ENCODE measurements at places on chromosomes 7 and 10. TPM values are rescaled to one million over a fixed set of nuclear protein-coding genes. Genes with fewer than 3 reads are reported as not detected.
A peak's percentile ranks its signal among the peaks of the same experiment; 100 is the strongest.

The SPDYE16 gene
- 1.4 TPM for total RNA-seq

The EPDR1 gene
- 98.8 TPM for total RNA-seq

The CD36 gene
- total RNA-seq, result 68.6 TPM

The PI4K2A gene
- total RNA-seq, result 18.0 TPM

- no peak for DNase-seq
Observed at GRCh38 chr7:69162326-69162725, 435.9 kb upstream of the AUTS2 start.

The SCD gene
- 12.8 TPM for total RNA-seq

The CH25H gene
- 2.7 TPM for total RNA-seq

The MPP7 gene
- total RNA-seq, result 48.5 TPM

DNA sequence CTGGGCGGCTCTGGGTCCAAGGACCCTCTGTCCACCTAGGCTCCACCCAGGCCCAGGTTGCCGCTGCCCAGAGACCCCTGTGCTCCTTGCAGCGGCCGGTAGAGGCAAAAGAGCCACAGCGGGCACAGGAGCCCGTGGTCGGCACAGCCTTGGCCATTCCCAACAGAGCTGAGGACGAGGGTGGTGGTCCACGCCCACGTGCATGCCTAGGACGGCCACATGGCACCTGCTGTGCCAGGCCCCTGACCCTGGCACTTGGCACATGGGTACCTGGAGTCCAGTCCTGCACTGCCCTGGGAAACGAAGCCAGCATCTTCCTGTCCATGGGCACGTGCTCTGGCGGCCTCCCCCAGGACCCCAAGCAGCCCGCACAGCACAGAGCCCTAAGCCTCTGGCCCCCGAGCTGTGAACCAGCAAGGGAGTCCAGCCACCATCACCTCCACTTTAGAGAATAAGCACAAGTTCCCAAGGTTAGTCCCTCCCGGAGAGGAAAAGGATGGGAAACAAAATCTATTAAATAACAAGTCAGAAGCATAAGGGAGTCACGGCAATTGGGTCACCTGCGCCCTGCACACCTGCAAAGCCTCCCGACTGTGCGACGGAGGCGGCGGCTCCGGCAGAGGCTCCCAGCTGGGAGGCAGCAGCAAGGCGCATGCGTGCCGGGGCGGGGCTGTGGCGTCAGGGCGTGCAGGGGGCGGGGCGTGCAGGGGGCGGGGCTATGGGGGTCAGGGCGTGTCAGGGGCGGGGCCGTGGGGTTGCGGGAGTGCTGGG lies 59.1 kb downstream of the STK32C start:
- no peak for DNase-seq

DNA sequence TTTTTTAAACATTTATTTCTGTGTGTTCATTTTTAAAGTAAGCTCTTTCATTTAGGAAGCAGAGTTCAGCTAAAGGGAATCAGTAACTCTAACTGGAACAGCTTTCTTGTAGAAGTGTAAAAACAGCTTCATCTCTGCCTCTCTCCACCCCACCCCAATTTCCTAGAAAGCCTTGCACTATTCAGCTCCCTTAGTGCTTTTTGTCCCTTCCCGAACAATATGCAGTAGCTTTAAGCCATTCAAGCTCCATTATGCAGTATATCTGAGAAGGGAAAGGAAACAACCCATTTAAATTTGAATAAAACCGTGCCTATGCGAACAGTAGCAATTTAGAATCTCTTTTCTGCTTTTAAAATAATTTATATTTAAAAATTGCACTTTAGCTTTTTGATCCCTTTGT lies 134.5 kb downstream of the TRIL start:
- DNase-seq, result no peak

DNA sequence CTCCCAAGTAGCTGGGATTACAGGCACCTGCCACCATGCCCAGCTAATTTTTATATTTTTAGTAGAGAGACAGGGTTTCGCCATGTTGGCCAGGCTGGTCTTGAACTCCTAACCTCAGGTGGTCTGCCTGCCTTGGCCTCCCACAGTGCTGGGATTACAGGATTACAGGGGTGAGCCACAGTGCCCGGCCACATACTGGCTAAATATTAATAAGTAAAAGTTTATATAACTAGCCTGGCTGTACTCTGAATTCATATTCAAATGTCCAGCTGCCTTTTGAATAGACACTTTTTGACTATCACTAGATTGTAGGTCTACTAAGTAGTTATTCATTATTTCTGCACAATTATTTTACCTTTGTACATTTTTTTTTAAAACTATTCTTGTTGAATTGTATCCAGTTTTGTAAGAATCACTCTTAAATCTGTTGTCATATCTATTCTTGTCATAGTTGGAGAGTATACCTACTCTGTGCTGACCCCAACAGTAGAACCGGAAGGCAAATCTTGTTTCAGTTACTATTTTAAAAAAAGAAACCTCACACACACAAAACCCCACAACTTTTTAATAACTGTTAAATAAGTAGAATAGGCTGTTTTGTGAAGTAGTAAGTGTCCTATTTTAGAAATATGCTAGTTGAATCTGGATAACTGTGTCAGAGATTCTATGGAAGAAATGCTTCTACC lies 29.6 kb downstream of the MINPP1 start:
- DNase-seq, result no peak

DNA sequence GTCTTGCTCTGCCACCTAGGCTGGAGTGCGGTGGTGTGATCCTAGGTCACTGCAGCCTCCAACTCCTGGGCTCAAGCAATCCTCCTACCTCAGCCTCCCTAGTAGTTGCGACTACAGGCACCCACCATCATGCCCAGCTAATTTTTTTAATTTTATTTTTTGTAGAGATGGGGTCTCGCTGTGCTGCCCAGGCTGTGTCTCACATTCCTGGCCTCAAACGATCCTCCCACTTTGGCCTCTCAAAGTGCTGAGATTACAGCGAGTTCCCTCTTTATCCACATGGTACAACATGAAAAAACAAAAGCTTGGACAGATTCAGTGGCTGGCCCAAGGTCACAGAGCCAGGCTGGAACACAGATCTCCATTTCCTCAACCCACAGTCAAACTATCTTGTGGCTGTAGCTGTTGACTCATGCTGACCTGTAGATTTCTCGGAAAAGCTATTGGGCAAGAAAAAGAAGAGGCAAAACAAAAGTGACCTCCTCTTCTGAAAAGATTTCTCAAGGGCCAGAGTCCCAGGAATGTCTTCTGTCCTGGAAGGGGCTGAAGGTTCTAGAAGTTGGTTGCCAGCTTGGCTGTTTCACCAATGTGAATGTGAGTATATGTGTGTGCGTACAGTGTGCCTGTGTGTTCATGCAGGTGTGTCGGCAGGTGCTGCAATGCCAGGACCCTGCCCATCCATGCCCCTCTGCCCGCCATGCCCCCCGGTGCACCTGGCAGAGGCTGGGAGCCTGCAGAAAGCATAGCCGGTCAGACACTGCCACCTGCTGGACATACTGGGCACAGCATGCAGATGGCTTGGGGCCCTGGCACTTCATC lies 28.4 kb downstream of the TMEM130 start:
- peak; percentile 19 for DNase-seq

The CDHR3 gene
- 1.5 TPM for total RNA-seq

GRCh38 chr7:37923996-37924395 lies 3.6 kb downstream of the EPDR1 start:
- no peak for DNase-seq

DNA sequence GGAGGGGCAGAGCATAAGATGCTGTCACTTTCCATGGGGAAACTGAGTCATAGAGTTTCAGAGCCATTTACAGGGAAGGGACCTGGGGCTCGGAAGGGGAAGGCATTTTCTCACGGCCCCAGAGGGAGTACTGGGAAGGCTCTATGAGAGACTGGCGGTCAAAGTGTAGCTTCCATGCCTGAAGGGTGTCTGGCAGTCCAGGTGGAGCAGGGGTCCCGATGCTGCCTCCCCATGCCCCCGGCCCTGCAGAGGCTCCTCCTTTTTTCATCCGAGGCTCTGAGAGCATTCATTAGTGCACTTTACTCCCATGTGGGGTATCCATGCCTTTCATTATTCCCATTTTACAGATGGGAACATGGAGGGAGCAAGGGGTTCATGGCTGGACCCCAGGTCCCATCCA lies 27.9 kb upstream of the PCBD1 start:
- DNase-seq, result no peak

DNA sequence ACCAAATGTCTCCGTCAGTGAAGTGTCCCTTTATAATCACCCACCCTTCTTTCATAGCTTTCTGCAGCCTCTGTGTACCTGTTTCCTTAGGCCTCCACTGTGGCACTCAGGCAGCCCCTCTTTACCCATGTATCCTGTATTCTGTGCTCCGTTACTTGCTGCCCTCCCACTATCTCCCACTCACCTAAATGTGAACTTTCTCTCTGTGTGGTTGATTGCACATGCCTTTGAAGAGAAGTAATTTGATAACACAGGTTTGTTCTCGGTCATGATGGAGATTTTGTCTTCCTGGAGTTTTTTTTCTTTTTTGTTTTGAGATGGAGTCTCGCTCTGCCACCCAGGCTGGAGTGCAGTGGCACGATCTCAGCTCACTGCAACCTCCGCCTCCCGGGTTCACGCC lies 61.5 kb downstream of the REEP3 start:
- no peak for DNase-seq

The ABCB1 gene
- 1.4 TPM for total RNA-seq

GRCh38 chr7:127900732-127901685 lies 130.2 kb downstream of the LRRC4 start:
- DNase-seq, result no peak

The LLCFC1 gene
- not detected for total RNA-seq

Data from thoracic aorta (tissue), 2 donors.